ENCODE measurements at places on chromosomes 12 and 14.

- DNase-seq = no peak
Observed at GRCh38 chr12:74293689-74294131, 243.9 kb upstream of the ATXN7L3B start.

- no peak for DNase-seq
Observed at GRCh38 chr12:127722611-127723010, 544.4 kb upstream of the TMEM132C start.

DNA sequence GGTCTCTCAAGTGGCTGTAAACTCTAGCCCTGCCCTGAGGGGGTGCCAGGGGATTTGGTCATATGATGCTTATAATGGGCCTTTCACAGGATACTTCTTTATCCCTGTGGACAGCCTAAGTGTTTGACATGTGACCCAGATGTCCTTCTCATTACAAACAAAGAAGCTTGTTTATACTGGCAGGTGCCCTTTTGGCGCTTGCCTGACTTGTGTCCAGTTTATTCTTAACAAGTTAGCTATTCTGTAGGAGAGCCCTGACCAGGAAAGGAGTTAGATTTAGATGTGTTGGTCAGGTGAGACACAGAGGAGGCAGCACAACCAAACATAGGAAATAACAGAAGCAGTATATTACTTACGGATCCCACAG, 51.9 kb downstream of the CCDC91 start:
- no peak for DNase-seq

DNA sequence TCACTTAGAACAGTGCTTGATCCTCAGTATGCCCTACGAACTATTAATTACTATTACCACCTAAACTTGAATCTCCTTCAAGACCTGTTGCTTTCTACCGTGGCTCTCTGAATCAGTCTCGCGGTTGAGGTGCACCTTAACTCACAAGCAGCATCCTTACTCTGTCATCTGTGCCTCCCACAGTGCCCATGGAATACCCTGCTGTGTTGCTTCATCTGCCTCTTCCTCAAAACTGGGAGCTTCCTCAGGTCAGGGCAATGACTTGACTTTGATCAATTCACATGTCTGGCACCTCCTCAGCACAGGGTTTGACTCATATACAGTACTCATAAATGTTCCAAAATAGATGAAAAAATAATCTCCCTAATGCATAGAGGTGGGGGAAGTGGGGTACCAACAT, 305.9 kb downstream of the NUAK1 start:
- DNase-seq = no peak

DNA sequence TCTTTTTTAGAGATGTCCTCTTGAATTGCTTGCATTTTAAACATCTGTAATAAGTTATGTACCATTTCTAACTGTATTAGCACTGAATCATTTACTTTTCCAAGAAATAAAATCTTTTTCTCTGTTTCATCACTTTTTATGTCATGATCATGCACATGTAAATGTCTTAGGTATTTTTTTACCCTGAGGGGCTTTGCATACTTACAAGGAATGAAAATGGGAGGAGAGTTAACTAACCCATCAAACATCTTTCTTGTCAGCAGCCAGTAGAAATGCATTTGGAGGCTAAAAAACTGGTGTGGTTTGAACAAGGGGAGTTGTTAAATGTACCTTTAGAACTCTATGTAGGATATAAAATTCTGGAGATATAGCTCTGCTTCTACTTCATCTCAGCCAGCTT, 1080.3 kb downstream of the GALC start:
- no peak for DNase-seq

DNA sequence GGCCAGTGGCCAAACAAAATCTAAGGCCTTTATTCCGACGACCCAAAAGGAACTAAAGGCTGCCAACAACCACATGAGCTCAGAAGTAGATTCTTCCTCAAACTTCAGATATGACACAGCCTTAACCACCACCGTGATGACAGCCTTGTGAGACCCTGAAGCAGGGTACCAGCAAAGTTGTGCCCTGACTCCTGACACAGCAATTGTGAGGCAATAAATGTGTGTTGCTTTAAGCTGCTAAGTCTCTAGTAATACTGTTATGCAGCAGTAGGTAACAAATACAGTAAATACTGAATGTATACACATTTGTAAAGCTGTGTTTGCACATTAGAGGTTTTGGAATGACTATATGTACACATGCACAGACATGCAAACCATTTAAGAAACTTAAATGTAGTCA, 10.7 kb upstream of the SLC6A13 start:
- no peak for DNase-seq

- no peak for DNase-seq
Observed at GRCh38 chr14:31229009-31229408, 21.4 kb upstream of the HECTD1 start.

- no peak for DNase-seq
Observed at GRCh38 chr14:72788972-72789728, 104.8 kb downstream of the DPF3 start.

GRCh38 chr14:40599725-40600124, 1007.0 kb upstream of the LRFN5 start:
- no peak for DNase-seq

GRCh38 chr12:124893792-124894516, 20.5 kb downstream of the UBC start:
- DNase-seq = no peak

DNA sequence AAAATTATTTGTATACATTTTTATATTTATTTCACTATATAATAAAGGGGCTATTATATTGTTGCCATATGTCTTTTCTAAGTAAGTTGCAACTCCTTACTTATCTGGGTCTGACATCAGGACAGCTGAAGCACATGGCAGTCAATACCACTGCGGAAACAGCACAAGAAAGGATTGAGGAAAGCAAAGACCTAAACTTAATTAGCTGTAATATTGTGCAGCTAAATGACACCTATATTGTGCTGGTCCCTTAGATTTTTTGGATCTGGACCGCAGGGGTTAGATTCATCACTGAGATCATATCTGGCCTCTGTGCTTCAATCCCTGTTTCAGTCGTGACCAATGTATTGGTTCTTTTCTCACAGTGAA, 359.6 kb upstream of the DIO2 start:
- DNase-seq = no peak

GRCh38 chr12:42683933-42684801, 94.6 kb upstream of the PRICKLE1 start:
- DNase-seq = no peak

GRCh38 chr12:131120831-131121271, 167.1 kb downstream of the ADGRD1 start:
- DNase-seq = no peak

DNA sequence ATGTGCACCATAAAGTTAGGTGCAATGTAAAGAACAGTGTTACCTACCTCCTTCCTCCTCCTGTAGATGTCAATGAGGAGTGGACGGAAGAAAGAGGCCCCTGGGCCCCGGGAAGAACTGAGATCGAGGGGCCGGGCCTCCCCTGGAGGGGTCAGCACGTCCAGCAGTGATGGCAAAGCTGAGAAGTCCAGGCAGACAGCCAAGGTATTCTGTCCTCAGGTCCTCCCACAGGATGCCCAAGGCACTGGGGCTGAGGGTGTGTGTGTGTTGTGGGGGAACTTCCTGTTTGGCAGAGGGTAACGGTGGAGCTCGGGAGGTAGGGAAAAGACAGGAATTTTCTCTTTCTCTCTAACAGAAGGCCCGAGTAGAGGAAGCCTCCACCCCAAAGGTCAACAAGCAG, 6.4 kb downstream of the ATN1 start:
- DNase-seq = no peak

- DNase-seq = no peak
Observed at GRCh38 chr14:72869407-72870329, 24.2 kb downstream of the DPF3 start.

GRCh38 chr14:20167091-20167490, 23.6 kb upstream of the OR11G2 start:
- DNase-seq = no peak

GRCh38 chr12:58923781-58924180, 3.5 kb upstream of the LRIG3 start:
- no peak for DNase-seq

All from T-cell (primary cell).